Globus pallidus (tissue), 1 donor: ENCODE measurements at places on chromosomes 7 and 10.
A peak's percentile ranks its signal among the peaks of the same experiment; 100 is the strongest.

GRCh38 chr7:30800785-30801252, 29.6 kb downstream of the MINDY4 start:
- peak; percentile 77 for DNase-seq

- DNase-seq = no peak
Measured at GRCh38 chr7:12965767-12966166, 278.3 kb downstream of the ARL4A start.

DNA sequence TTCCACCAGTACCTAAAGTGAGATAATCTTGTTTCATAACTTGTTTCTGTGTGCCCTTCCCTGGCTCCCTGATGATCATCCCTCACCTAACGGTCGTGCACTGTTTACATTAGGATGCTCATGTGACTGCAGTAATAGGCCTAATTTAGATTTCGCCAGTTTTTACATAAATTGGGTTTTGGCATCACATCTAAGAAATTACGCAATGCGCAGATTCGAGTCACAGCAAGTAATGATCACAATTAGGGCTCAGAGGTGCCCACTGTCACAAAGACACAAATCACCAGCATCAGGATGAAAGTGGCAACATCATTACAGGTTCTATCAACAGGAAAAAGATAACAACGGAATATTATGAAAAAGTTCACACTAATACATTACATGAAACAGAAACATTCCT, 94.7 kb downstream of the LARP4B start:
- DNase-seq = no peak

DNA sequence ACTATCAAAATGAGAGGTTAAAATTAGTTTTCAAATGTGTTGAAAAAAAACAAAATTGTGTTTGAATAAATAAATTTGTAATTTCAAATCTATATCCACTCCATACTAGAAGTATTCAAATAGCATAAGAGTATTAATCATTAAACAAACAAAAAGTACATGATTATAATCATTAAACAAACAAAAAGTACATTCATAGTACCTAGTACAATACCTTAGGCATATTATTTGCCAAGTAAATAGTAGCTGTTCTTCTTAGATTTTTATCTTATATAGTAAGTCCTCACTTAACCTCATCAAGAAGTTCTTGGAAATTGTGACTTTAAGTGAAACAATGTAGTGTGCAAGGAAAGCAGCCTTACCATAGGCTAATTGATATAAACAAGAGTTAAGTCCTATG, 349.3 kb upstream of the VWC2 start:
- DNase-seq = no peak

GRCh38 chr7:921581-922333, 32.7 kb downstream of the ADAP1 start:
- no peak for DNase-seq

- DNase-seq = no peak
Measured at GRCh38 chr7:39199951-39200350, 222.2 kb downstream of the POU6F2 start.
